ENCODE measurements at places on chromosomes 4 and X. TPM values are rescaled to one million over a fixed set of nuclear protein-coding genes. Genes with fewer than 3 reads are reported as not detected.

The NOCT gene
- 33.8 TPM for total RNA-seq

The EMCN gene
- total RNA-seq = 2.9 TPM

The PCSK1N gene
- total RNA-seq = 53.8 TPM

The SPRY1 gene
- 15.1 TPM for total RNA-seq

The CCDC158 gene
- total RNA-seq = 6.1 TPM

The MAGEB17 gene
- total RNA-seq = not detected

The ARAP2 gene
- total RNA-seq = 57.1 TPM

The BMP3 gene
- total RNA-seq = 5.7 TPM

The CCNG2 gene
- 110 TPM for total RNA-seq

The SHROOM2 gene
- 19.2 TPM for total RNA-seq

The AR gene
- total RNA-seq = 0.41 TPM

The PDCL2 gene
- not detected for total RNA-seq

The LPAR4 gene
- 2.9 TPM for total RNA-seq

The RNF128 gene
- 1.6 TPM for total RNA-seq

The PPP1R2C gene
- total RNA-seq = not detected

The DGAT2L6 gene
- total RNA-seq = not detected

The SMR3B gene
- total RNA-seq = not detected

The TRIM61 gene
- total RNA-seq = 1.6 TPM

The UGT2B10 gene
- not detected for total RNA-seq

The CORIN gene
- 0.82 TPM for total RNA-seq

The TTC29 gene
- not detected for total RNA-seq

Data from frontal cortex (tissue), 4 donors.